RPMI7951 (cell line): ENCODE measurements at places on chromosomes 1 and 21.
A peak's percentile ranks its signal among the peaks of the same experiment; 100 is the strongest.

GRCh38 chr1:172179918-172180317 lies 240.6 kb upstream of the C1orf105 start:
- DNase-seq: no peak

DNA sequence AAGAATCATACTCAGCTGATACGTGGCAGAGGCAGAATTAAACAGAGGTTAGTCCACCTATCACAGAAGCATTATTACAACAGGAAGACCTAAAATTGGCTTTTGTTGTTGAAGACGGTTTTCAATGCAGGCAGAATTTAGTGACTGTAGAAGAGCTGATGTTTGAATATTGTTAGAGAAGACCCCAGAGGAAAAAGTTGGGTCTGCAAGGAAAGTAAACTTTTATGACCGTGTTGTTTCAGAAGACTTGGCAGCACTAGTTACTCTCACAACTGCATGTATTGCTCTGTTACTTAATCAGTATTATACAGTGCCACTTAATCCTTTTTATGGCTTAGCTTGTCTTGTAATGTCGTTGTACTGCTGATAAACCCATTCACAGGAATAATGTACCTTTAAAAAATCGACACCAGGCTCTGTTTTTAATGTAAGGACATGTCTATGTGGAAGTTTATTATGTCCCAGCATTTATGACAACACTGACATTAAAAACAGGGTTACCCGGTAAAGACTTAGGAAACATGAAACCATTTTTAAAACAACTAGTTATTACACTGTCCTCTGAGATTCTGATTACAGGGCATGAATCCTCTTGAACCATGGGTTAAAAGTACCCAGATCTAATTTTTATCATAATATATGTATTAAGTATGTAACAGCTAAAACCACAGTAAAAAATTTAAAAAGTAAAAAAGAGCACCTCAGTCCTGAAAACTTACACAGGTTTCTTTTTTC lies 235.4 kb downstream of the TTLL7 start:
- no peak for DNase-seq

- no peak for DNase-seq
Observed at GRCh38 chr1:153246018-153246417, 13.5 kb upstream of the LORICRIN start.

DNA sequence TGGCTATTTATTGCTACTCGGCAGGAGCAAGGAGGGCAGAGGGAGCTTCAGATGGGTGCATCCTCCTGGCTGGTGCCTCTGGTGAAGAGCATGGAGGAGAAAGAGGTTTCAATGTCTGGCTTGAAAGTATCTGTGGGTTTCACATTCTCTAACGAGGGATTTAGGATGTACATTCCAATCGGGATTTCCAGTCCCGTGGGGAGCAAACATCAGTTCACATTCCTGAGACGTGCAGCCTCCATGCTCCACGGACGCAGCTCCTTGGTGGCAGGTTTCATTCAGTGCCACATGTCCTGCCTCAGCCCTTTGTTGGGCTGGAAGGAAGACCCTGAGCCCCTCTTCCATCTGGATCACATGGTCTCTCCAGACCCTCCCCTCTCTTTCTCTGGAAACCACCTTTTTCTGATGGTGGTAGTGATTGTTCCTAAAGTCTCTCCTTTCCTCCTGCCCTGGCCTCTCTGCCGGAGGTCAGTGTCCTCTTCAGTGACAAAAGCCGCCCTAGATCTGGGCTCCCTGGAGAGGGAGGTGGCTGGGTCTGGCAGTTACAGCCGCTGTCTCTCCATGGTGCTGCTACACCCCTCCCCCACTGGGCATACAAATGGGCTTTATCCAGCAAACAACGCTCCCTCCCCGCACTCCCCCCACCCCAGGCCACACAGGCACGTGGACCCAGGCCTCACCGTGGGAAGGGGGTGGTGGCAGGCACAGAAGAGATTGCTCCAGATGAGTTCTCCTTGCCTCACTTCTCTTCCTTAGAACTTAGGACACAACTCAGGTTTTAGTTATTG lies 826 bp upstream of the CA14 start:
- no peak for DNase-seq

DNA sequence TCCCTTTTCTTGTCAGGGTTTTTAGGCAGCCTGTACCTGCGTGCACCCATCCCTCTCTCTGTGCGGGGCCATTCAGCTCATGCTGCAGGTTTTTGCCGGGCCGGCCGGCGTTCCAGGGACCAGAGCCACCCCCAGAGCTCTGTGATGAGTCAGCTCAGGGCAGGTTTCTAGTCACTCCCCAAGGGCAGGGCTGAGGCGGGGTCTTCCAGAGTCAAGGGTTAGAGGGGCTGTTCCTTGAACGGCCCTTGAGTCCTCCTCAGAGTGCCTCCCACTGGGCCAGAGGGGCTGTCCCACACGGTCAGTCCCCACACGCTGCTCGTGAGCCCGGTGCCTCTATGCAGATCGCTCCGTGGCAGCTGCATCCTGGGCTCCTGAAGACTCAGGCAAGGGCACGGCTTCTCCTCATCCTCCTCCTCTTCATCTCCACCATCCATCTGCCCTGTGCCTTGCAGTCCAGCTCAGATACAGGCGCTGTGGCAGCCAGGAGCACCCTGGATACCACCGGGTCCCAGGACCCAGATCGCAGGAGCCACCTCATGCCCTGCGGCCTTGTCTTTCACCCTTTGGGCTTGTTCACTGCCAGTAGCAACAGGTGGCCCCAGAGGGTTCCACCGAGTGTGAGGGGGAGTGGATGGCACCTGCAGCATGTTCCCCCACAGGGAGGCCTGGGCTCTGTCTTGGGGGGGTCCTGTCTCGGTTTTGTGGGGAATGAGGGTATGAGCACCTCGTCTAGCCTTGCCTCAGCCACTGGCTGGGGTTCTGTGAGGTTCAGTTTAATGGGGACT lies 17.4 kb downstream of the SLX9 start:
- DNase-seq: no peak

- DNase-seq: no peak
Observed at GRCh38 chr1:43431676-43432075, 22.1 kb downstream of the HYI start.

GRCh38 chr1:24964811-24965570 lies 34.9 kb upstream of the RUNX3 start:
- DNase-seq: peak; percentile 97

DNA sequence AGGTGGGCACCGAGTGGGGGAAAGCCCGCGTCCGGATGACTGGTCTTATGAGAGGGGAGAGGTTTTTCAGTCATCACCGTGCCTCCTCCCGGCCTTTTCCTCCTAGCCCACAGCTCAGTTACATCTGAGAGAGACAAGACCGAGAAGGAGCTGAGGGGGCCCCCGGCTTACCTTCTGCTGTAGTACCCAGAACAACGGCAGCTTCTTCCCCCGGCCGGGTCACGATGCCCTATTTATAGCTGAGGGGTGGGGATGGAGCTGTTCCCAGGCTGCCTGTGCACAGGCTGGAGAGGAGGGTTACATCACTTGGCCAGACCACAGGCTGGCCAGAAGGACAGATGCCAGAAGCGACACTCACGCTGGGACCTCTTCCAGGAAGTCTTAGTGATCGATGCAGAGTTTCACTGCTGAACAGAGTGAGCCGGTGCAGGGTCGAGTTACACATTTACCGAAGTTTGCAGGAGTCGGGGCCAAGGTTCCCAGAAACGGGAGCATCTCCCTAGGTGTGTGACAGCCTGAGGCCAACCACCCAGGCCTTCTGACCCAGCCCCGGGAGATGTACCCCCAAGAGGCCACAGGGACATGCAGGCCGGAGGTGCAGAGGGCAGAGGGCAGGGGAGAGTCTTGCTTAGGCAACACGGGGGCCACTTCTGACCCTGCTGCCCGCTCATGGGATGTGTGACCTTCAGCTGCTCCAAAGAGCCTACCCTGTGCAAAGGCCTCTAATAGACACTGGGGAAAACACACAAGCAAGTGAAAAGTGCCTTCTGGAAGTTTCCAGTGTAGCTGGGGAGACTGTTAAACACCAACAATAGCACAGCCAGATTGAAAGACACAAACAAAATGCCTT lies at the start of gene AGT:
Gene AGT, minus strand, starts transcription at position 208 of the 850 bp plus-strand sequence. CDS start 3,299 bp downstream, outside the sequence.
- peak; percentile 74 for DNase-seq

DNA sequence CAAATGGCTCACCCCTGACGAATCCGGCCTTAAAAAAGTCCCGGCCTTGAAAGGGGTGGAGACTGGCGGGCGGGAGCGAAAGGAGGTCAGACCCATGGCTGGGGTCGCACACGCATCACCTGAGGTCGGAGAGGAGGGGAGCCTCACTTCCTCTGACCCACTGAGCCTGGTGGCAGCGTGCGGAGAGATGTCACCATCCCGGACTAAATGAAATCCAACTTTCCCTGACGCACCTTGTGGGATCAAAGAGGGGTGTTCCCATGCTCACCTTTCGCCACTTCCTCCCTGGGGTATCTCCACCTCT lies 709 bp upstream of the SLC41A1 start:
- DNase-seq: no peak

GRCh38 chr1:234944439-234945344 lies 183.9 kb downstream of the TOMM20 start:
- DNase-seq: no peak

GRCh38 chr1:34066981-34067603 lies 97.9 kb downstream of the CSMD2 start:
- peak; percentile 72 for DNase-seq

GRCh38 chr1:158327481-158327880 lies 3.9 kb downstream of the CD1B start:
- no peak for DNase-seq

DNA sequence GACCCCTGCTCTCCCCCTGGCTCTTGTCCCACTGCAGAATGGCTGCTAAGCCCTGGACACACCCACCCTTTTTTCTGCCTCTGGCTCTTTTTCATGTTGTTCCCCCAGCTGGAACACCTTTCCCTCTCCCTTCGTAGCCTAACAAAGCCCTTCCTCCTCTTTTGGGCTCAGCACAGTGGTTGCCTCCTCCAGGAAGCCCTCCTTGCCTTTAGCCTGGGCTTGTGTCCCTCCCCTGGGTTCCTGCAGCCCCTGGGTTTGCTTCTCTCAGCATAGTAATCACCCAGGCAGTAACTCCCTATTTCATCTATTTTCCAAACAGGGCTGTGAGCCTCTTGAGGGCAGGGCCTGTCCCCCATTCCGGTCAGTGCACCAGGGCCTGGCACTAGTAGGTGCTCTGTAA lies 19.8 kb upstream of the ACTL8 start:
- no peak for DNase-seq

GRCh38 chr1:46396441-46397398 lies 2.6 kb downstream of the FAAH start:
- DNase-seq: no peak

- no peak for DNase-seq
Observed at GRCh38 chr1:42747125-42747524, 7.1 kb upstream of the CLDN19 start.

- DNase-seq: no peak
Observed at GRCh38 chr1:109948285-109948630, 36.3 kb upstream of the AHCYL1 start.

GRCh38 chr1:56790036-56790435 lies 29.2 kb downstream of the FYB2 start:
- DNase-seq: no peak

DNA sequence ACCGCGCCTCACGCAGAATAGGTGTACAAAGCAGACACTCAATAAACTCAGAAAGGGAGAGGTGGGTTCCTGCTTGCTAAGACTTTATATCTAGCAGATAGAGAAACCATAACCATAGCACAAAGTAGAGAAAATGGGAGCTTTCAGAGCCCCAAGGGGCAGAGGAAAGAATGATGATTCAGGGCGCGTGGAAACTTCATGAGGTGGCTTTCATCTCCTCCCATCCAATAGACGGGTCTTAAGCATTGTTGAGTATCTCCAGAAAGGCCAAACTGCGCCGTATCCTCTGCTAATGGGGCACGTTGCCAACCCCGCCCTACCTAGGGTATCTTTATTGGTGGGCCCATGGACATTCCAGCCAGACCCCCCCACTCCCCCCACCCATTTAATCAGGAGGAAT lies 778 bp upstream of the MIXL1 start:
- no peak for DNase-seq

- peak; percentile 99 for DNase-seq
Observed at GRCh38 chr21:45971616-45972352, 9.8 kb upstream of the COL6A1 start.

DNA sequence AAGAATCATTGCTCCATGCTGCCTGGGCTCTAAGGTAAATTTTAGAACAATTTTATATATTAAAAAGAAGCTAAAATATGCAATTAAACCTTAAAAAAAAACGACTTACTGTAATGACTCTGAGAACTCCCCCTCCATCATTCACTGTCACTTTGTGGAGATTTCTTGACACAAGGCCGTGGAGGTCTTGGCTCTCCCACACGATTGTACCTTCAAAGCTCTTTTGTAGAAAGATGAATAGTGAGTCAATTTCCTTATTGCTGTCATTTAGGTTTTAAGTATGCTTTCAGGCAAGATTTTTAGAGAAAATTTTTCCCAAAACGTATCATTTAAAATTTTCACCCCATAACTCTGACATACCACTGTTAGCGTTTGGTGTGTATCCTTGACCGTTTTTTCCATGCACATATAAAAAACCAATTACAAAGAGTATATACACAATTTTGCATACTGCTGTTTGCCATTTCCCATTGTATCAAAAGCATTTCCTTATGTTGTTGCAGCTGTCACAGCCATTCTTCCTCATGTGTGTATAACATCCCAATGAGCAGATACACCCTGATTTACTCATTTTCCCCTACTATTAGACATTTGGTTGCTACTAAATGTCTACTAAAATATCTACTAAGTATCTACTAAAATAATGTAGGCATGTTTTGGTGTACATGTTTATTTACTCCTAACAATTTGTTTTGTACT lies 33.4 kb downstream of the B3GALNT2 start:
- DNase-seq: no peak
